ENCODE measurements at places on chromosomes 12 and 14. TPM values are rescaled to one million over a fixed set of nuclear protein-coding genes. Genes with fewer than 3 reads are reported as not detected.

GRCh38 chr14:86938320-86938719 is 1054.7 kb downstream of the GALC start:
- H3K36me3 ChIP-seq, result no peaks in the 10 kb centered on the region
- H3K27ac ChIP-seq, result no peak overlapping the region
- no peaks in the 10 kb centered on the region for H3K4me1 ChIP-seq
- no peak for DNase-seq
- H3K4me3 ChIP-seq, result no peak overlapping the region
- no peaks in the 10 kb centered on the region for H3K27me3 ChIP-seq

DNA sequence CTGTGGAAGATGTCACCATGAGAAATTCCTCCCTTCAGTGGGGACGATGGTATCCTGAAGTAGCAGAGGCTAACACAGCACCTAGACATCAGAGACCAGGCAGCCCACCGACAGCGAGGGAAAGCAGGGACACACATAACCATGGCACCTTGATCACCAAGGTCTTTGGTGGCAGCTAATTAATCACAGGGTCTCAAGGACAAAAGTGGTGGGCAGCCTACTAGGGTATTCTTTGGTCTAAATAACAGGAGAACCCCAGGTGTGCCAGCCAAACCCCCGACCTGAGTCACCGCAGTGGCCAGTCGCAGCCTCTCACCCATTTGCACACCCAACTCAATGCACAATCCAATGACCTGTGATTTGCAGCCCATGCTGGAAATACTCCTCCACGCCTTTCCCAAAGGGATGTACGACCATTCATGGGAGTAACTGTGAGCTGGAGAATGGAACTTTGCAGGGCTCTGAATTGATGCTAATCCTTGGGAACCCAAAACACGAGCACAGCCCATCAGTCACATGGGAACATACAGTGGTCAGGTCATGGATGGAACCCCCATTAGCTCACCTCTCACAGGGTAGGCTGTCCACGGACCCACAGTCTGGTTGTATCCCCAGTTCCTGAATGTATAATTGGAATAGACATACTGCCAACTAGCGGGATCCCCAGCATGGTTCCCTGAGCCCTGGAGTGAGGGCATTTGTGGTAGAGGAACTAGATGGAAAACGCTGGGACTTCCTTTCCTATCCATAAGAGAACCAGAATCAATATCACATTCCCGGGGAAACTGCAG is 58.7 kb upstream of the C14orf180 start:
- DNase-seq, result no peak
- no peaks in the 10 kb centered on the region for H3K4me1 ChIP-seq
- no peak overlapping the region for H3K27ac ChIP-seq
- H3K4me3 ChIP-seq, result no peak overlapping the region
- no peaks in the 10 kb centered on the region for H3K27me3 ChIP-seq

DNA sequence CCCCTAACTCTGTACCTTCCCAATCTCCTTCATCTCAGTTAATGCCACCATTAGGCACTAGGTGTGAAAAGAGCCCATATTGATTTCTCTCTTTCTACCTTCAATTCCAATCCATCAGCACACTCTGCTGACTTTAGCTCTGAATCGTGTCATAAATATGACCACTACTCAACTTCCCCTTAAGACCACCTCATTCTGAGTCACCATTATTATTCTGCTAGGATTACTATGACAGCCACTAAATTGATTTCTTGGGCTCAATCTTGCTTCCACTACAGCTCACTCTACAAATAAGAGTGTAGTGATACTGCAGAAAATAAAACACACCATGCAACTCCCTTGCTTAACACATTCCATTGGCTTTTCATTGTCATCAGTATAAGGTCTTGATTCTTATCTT is 1449.0 kb upstream of the FLRT2 start:
- no peak overlapping the region for H3K27ac ChIP-seq
- no peaks in the 10 kb centered on the region for H3K27me3 ChIP-seq
- DNase-seq, result no peak
- H3K4me1 ChIP-seq, result no peaks in the 10 kb centered on the region

SDSL gene
- 0.82 TPM for total RNA-seq

Measured in sigmoid colon (tissue), 7 donors.